ENCODE measurements at places on chromosomes 2 and 18. TPM values are rescaled to one million over a fixed set of nuclear protein-coding genes. Genes with fewer than 3 reads are reported as not detected.

GNLY gene
- polyA plus RNA-seq: 4.5 TPM

CHRNG gene
- not detected for polyA plus RNA-seq

CENPA gene
- 15.8 TPM for polyA plus RNA-seq

CCT7 gene
- 304 TPM for polyA plus RNA-seq

C18orf63 gene
- polyA plus RNA-seq: not detected

MTCL1 gene
- polyA plus RNA-seq: 26.5 TPM

C2orf66 gene
- not detected for polyA plus RNA-seq

SRD5A2 gene
- not detected for polyA plus RNA-seq

ANKRD62 gene
- not detected for polyA plus RNA-seq

HOXD12 gene
- 1.3 TPM for polyA plus RNA-seq

FBXO48 gene
- 0.64 TPM for polyA plus RNA-seq

GPAT2 gene
- 1.5 TPM for polyA plus RNA-seq

C1D gene
- 22.6 TPM for polyA plus RNA-seq

IFT172 gene
- 14.6 TPM for polyA plus RNA-seq

SIX3 gene
- polyA plus RNA-seq: 30.9 TPM

SDC1 gene
- polyA plus RNA-seq: 17.5 TPM

SUCLG1 gene
- 99.8 TPM for polyA plus RNA-seq

AKAIN1 gene
- polyA plus RNA-seq: not detected

GPR55 gene
- polyA plus RNA-seq: 0.08 TPM

FOXD4L1 gene
- polyA plus RNA-seq: not detected

GAREM2 gene
- polyA plus RNA-seq: 14.9 TPM

ABCG8 gene
- not detected for polyA plus RNA-seq

FMNL2 gene
- 42.9 TPM for polyA plus RNA-seq

CRYBA2 gene
- 9.1 TPM for polyA plus RNA-seq

COX5B gene
- polyA plus RNA-seq: 535 TPM

DNAH7 gene
- 0.75 TPM for polyA plus RNA-seq

Measured in brain (organoid and tissue), 16 donors.